Naive B cell (primary cell): ENCODE measurements at places on chromosomes 4 and X. TPM values are rescaled to one million over a fixed set of nuclear protein-coding genes. Genes with fewer than 3 reads are reported as not detected.

The PCDH11X gene
- not detected for polyA plus RNA-seq

The NAP1L5 gene
- 1.2 TPM for polyA plus RNA-seq

The PCYT1B gene
- polyA plus RNA-seq = not detected

The RASL11B gene
- not detected for polyA plus RNA-seq

The DCAF12L1 gene
- not detected for polyA plus RNA-seq

The SYTL4 gene
- polyA plus RNA-seq = 0.19 TPM

The PDE6B gene
- polyA plus RNA-seq = 39.4 TPM

The WFS1 gene
- 6.0 TPM for polyA plus RNA-seq

The MAGIX gene
- polyA plus RNA-seq = 0.18 TPM

The PAK3 gene
- not detected for polyA plus RNA-seq

DNA sequence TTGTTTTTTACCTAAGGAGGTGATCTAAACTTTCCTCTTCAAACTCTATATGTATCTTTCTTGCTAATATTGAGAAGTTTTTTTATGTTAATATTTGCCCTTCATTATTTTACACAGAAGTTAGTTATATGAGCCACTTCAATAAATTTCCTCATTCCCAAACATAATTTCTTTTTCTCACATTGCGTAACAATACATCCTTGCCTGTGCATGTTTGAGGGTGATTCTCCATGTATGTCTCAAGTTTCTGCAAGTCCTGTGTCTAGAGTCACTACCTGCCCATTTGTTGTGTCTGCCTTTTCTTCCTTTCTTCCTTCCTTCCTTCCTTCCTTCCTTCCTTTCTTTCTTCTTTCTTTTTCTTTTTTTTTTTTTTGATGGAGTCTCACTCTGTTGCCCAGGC lies 2057.9 kb downstream of the PCDH7 start:
- H3K4me1 ChIP-seq = no peaks in the 10 kb centered on the region
- H3K27ac ChIP-seq = no peak overlapping the region

DNA sequence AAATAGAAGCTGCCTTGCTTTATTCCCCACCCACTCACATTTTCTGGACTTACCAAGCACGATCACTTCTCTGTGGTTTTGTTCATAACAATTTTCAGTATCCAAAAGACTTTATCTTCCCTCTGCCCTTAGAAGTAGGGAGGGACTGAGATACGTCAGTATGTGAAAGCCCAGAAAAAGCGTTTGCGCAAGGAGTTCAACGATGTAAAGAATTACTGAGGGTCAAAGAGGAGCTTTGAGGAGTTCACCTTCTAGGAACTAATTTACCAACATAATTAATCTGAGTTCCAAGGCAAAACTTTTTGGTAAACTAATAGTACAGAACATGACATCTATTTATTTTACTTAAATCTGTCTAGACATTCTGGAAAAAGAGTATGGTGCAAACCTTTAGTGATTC lies 84.6 kb downstream of the MBNL3 start:
- no peak overlapping the region for H3K4me3 ChIP-seq
- DNase-seq = no peak
- peaks cover 7% of the 10 kb centered on the region for H3K36me3 ChIP-seq
- peaks cover 14% of the 10 kb centered on the region for H3K4me1 ChIP-seq
- H3K27ac ChIP-seq = no peak overlapping the region

- no peaks in the 10 kb centered on the region for H3K27me3 ChIP-seq
- no peaks in the 10 kb centered on the region for H3K36me3 ChIP-seq
- H3K4me3 ChIP-seq = no peak overlapping the region
Observed at GRCh38 chr4:27692158-27692557, 831.5 kb downstream of the STIM2 start.

DNA sequence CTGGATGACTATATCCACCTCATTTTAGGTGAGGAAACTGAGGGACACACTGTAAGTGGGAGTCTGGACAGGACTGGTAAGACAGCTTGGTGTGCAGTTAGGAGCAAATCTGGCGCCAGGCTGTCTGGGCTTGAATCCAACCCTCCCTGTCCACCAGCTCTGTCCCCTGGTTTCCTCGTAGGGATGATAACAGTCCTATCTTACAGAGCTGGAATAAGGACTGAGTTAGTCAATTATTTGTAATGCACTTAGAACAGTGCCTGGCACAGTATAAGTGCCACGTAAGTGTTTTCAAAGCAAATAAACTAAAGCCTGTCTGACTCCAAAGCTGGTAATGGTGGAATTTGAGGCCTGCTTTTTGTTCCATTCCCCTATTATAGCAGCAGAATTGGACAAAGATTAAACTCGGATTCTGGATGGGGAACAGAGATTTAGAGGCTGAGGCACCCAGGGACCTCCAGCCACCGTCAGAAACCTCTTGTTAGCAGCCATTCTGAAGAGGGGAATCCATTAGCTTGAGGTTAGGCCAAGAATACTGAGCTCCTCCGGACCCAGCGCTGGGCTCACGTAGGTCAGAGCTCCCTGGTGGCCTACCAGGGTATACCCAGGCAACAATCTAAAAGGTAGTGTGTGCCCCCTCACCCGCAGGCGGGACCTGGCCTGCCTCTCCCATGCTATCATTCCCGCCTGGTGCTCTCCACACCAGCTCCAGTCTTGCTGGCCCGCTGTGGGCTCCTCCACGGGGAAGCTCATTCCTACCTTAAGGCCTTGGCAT lies 102.1 kb downstream of the UCHL1 start:
- no peak for DNase-seq
- H3K27me3 ChIP-seq = peaks cover 45% of the 10 kb centered on the region
- peaks cover 19% of the 10 kb centered on the region for H3K36me3 ChIP-seq
- no peak overlapping the region for H3K27ac ChIP-seq

DNA sequence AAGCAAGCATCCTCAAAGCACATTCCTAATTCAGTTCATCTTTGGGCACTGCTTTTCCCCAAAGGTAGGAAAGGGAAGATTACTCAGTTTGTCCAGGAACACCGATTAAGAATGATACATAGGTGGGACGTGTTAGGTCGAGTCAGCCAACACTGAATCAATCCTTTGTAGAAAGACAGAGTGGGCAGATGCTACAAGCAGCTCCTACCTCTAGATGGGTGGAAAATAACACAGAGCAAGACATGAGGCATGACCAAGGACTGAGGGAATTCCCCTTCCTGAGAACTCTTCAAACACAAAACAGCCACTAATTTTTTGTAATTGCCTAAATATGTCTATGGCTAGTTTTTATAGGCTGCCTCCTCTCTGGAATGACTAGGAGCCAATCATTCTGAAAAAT lies 331.7 kb downstream of the HNRNPD start:
- no peaks in the 10 kb centered on the region for H3K36me3 ChIP-seq
- H3K4me1 ChIP-seq = peaks cover 15% of the 10 kb centered on the region
- peaks cover 71% of the 10 kb centered on the region for H3K27me3 ChIP-seq
- H3K27ac ChIP-seq = no peak overlapping the region
- H3K4me3 ChIP-seq = no peak overlapping the region

DNA sequence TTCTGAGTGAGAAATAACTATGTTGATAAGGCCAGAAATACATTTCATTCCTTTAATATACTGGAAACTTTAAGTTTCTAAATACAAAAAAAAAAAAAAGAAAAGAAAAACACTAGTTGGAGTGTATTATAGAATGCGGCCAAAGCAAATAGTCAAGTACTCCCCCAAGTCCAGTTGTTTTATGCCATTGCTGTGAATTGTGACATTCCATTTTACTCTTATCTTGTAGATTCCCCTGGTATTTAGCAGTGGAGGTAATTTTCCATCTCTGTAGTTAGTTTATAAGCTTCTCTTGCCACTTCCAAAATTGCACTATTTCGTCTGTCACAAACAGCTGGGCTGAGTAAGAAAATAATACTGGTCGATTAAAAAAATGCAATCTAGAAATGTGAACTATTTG lies 426.0 kb downstream of the PCDH18 start:
- no peak overlapping the region for H3K27ac ChIP-seq
- H3K4me1 ChIP-seq = no peaks in the 10 kb centered on the region
- H3K4me3 ChIP-seq = no peak overlapping the region
- no peaks in the 10 kb centered on the region for H3K36me3 ChIP-seq
- no peaks in the 10 kb centered on the region for H3K27me3 ChIP-seq
- DNase-seq = no peak

DNA sequence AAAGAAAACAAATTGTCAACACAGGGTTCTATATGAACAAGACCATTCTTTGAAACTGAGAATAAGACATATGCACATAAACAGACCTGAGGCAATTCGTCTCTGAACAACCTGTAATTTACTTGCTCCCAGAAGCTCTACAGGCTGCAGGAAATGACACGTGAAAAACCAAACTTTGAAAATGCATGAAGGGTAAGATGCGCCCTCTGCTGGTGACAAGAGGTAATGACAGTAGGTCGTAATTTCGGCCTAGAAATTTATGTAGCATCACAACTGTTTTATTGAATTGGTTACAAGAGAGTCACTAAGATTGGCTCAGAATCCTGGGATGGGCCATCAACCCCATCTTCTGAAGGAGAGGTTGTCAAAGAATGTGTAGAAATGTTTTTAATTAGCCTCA lies 276.5 kb downstream of the PPP4R3C start:
- H3K27me3 ChIP-seq = no peaks in the 10 kb centered on the region
- H3K4me3 ChIP-seq = no peak overlapping the region

DNA sequence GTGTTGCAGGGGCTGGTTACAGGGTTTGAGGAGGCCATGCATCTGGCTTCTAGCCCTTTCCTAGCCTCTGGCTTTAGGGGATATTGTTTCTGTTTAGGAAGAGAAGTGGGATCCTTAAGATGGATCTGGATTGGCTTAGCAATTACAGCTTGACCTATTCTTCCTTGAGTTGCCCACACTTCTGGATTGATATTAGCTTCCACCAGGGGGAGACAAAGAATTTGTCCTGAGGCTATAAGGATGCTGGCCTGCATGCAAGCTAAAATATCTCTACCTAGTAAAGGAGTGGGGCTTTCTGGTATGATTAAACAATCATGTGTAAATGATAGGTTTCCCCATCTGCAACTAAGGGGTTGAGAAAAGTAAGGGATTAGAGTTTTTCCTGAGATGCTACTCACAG lies 117.2 kb downstream of the TEX13C start:
- H3K4me1 ChIP-seq = no peaks in the 10 kb centered on the region
- no peak overlapping the region for H3K4me3 ChIP-seq
- no peak for DNase-seq
- H3K27me3 ChIP-seq = no peaks in the 10 kb centered on the region
- no peaks in the 10 kb centered on the region for H3K36me3 ChIP-seq

DNA sequence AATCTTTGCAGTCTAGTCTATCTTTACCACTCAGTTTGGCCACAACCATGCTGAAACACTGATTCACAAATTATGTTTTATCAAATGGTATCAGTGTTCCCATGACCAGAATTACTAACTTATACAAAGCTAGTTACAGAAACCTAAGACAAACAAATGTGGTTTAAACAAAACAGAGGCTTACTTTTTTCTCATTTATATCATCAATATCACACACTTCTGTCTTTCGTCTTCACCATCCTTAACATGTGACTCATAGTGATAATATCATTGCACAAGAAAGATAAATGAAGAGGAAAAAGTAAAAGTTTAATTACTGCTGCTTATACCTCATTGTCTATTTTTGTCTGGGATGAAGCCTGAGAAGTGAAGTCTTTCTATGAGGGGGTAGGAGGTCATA lies 406.6 kb downstream of the PCDH10 start:
- no peak for DNase-seq
- H3K4me1 ChIP-seq = no peaks in the 10 kb centered on the region
- no peaks in the 10 kb centered on the region for H3K27me3 ChIP-seq
- H3K36me3 ChIP-seq = no peaks in the 10 kb centered on the region
- H3K4me3 ChIP-seq = no peak overlapping the region

- H3K36me3 ChIP-seq = no peaks in the 10 kb centered on the region
- H3K27ac ChIP-seq = peak overlapping the region; percentile 96
- H3K27me3 ChIP-seq = no peaks in the 10 kb centered on the region
- H3K4me1 ChIP-seq = peaks cover 78% of the 10 kb centered on the region
Observed at GRCh38 chr4:77126809-77127208, 30.2 kb upstream of the CCNG2 start.

GRCh38 chr4:73870260-73870659 lies 1.1 kb downstream of the CXCL1 start:
- H3K36me3 ChIP-seq = no peaks in the 10 kb centered on the region
- H3K4me1 ChIP-seq = peaks cover 5% of the 10 kb centered on the region
- no peak overlapping the region for H3K4me3 ChIP-seq
- H3K27ac ChIP-seq = no peak overlapping the region
- peaks cover 19% of the 10 kb centered on the region for H3K27me3 ChIP-seq

DNA sequence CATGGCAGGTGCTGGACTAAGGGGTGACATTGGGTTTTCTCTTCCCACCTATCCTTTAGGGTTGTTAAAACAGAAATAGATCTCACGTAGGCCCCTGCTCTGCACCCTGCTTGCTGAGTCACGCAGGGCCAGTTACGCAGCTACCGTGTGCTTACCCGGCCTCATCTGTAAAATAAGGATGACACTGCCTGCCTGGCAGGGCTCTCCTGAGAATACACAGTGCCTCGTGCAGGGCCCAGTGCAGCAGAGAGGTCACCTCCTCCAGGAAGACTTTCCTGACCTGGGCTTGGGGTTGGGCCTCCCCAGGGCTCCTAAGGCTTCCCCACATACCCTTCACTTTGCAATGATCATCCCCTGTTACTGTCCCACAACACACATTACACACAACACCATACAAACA lies 33.6 kb upstream of the JAKMIP1 start:
- peaks cover under 1% of the 10 kb centered on the region for H3K27me3 ChIP-seq
- H3K4me3 ChIP-seq = no peak overlapping the region
- H3K4me1 ChIP-seq = no peaks in the 10 kb centered on the region
- H3K27ac ChIP-seq = no peak overlapping the region
- no peak for DNase-seq

GRCh38 chr4:40221744-40222143 lies 24.9 kb downstream of the RHOH start:
- peak overlapping the region; percentile 46 for H3K27ac ChIP-seq
- no peak for DNase-seq
- peak overlapping the region; percentile 29 for H3K4me3 ChIP-seq
- no peaks in the 10 kb centered on the region for H3K27me3 ChIP-seq
- H3K36me3 ChIP-seq = peaks cover 27% of the 10 kb centered on the region
- H3K4me1 ChIP-seq = peaks cover 81% of the 10 kb centered on the region

- no peak overlapping the region for H3K27ac ChIP-seq
- no peaks in the 10 kb centered on the region for H3K36me3 ChIP-seq
- H3K27me3 ChIP-seq = no peaks in the 10 kb centered on the region
- H3K4me3 ChIP-seq = no peak overlapping the region
- no peaks in the 10 kb centered on the region for H3K4me1 ChIP-seq
Observed at GRCh38 chr4:28845158-28845557, 1875.0 kb upstream of the PCDH7 start.

DNA sequence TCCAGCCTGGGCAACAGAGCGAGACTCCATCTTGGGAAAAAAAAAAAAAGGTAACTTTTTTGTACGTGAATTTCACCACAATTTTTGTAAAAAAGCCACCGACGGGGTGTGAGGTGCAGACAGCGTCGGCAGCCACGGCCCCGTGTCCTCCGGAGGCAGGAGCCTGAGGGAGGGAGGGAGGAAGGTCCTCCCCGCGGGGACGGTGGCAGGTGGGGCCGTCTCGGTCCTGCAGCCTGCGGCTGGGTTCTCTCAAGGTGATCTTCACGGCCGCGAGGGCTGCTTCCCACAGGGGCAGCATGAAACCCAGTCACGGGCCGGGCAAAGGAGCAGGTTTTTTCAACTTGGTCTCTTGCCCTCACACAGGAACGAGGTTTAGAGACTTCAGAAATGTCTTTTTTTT lies 14.0 kb downstream of the PLCXD1 start:
- no peak overlapping the region for H3K4me3 ChIP-seq
- peaks cover 3% of the 10 kb centered on the region for H3K4me1 ChIP-seq
- no peak for DNase-seq
- H3K36me3 ChIP-seq = peaks cover 7% of the 10 kb centered on the region
- H3K27me3 ChIP-seq = no peaks in the 10 kb centered on the region

GRCh38 chr4:70197842-70198241 lies 2.3 kb downstream of the ODAM start:
- H3K36me3 ChIP-seq = no peaks in the 10 kb centered on the region
- no peak overlapping the region for H3K4me3 ChIP-seq
- H3K4me1 ChIP-seq = no peaks in the 10 kb centered on the region
- DNase-seq = no peak

- no peaks in the 10 kb centered on the region for H3K27me3 ChIP-seq
- H3K36me3 ChIP-seq = no peaks in the 10 kb centered on the region
- H3K27ac ChIP-seq = no peak overlapping the region
- no peak overlapping the region for H3K4me3 ChIP-seq
- DNase-seq = no peak
Observed at GRCh38 chr4:41129936-41130440, 84.4 kb downstream of the APBB2 start.
